ENCODE measurements at places on chromosomes 5 and 9. TPM values are rescaled to one million over a fixed set of nuclear protein-coding genes. Genes with fewer than 3 reads are reported as not detected.

DNA sequence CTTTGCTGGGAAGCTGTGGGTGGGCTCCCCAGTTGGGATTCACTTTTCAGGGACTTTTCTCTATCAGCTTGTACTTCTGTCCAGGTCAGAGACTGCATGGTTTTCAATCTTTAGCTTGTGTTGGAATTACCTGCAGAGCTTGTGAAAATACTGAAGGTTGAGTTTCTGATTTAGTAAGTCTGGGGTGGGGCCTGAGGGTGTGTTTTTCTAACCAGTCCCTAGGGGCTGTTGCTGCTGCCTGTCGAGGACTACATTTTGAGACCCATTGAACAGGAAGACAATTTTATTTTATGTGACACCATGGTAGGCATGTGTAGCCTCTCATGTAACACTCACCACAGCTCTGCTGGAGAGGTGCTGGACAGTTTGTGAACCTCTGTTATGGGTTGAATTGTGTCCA lies 14.7 kb upstream of the MLANA start:
- no peak overlapping the region for H3K27ac ChIP-seq
- DNase-seq, result no peak
- H3K36me3 ChIP-seq, result peaks cover 14% of the 10 kb centered on the region
- no peak overlapping the region for H3K4me3 ChIP-seq
- H3K27me3 ChIP-seq, result no peaks in the 10 kb centered on the region

Gene HIGD2A
- 93.5 TPM for total RNA-seq

Gene GABRA6
- total RNA-seq, result not detected

Gene GPRIN1
- total RNA-seq, result 3.1 TPM

Gene PCDH1
- not detected for total RNA-seq

GRCh38 chr9:107275530-107275929 lies 7.5 kb upstream of the RAD23B start:
- H3K4me3 ChIP-seq, result no peak overlapping the region
- peaks cover 21% of the 10 kb centered on the region for H3K4me1 ChIP-seq
- H3K27ac ChIP-seq, result no peak overlapping the region
- DNase-seq, result no peak

GRCh38 chr9:129910628-129911567 lies 75.6 kb downstream of the USP20 start:
- H3K4me1 ChIP-seq, result peaks cover 18% of the 10 kb centered on the region
- DNase-seq, result no peak
- H3K27me3 ChIP-seq, result no peaks in the 10 kb centered on the region
- H3K36me3 ChIP-seq, result peaks cover 40% of the 10 kb centered on the region
- H3K27ac ChIP-seq, result no peak overlapping the region

Data from activated T-helper 1 cell treated with anti-CD3 and anti-CD28 coated beads, Interleukin-12 subunit alpha, Interleukin-12 subunit beta, Interleukin-2, Interleukin-4 antibody, amounts not matched to agents 30 ng/mL and 10 ng/mL and 1 ng/mL, durations not matched to agents 14 hours and 24 hours and 36 hours (primary cell).